Activated CD8-positive, alpha-beta memory T cell treated with anti-CD3 and anti-CD28 coated beads, Interleukin-2, amount 10 ng/mL, durations not matched to agents 7 days and 5 days (primary cell): ENCODE measurements at places on chromosomes 11 and 22. TPM values are rescaled to one million over a fixed set of nuclear protein-coding genes. Genes with fewer than 3 reads are reported as not detected.

DNA sequence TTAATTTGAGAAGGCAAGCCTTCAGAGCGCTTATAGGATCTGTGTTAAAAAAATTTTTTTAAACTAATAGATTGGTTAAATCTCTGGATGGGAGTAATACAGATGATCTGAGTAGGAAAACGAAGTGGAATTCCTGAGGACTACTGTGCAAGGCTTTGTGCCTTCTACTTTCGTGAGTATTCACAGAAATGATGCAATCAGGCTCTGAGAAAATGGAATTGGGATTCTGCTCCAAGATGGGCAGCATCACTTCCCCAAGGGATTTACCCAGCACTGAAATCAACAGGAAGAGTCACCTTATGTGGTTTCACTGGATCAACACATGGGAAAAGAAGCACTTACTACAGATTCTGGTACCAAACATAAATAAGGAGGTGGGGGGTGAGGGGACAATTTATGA, 12.5 kb downstream of the KMT5B start:
- DNase-seq, result no peak

- DNase-seq, result no peak
Observed at GRCh38 chr11:44258839-44259420, 51.0 kb downstream of the ALX4 start.

CSF2RB gene
- total RNA-seq, result 3.0 TPM

DNAL4 gene
- total RNA-seq, result 8.2 TPM

DNA sequence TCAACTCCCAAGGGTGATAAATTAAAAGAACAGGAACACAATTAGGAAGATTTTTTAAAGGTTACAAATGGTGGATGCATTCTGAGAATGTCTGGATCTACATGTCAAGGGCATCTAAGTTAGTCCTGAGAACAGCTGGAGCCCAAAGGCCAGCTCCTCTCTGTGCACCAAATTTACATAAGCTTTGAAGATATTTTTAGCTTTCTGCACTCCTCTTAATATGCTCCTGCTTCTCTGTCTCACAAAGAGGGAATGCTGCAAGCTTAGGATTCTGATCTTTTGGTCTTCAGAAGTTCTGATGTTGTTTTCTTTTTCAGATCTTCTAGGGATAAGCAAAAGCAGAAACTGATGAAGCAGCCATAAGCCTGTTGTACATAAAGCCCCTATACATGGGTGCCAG, 309.8 kb upstream of the NCAM1 start:
- no peak for DNase-seq

CNIH2 gene
- total RNA-seq, result 1.1 TPM
